ENCODE measurements at places on chromosomes 6 and 20. TPM values are rescaled to one million over a fixed set of nuclear protein-coding genes. Genes with fewer than 3 reads are reported as not detected.

LGSN gene
- total RNA-seq, result 0.41 TPM

DLL1 gene
- total RNA-seq, result 18.7 TPM

KCNQ5 gene
- total RNA-seq, result not detected

ABHD16B gene
- total RNA-seq, result not detected

APOBEC2 gene
- total RNA-seq, result not detected

C4B gene
- 50.5 TPM for total RNA-seq

TRDN gene
- total RNA-seq, result under 0.01 TPM

GPLD1 gene
- total RNA-seq, result 6.5 TPM

ULBP3 gene
- 0.61 TPM for total RNA-seq

EBF4 gene
- total RNA-seq, result 19.0 TPM

TRIM10 gene
- not detected for total RNA-seq

ABCF1 gene
- total RNA-seq, result 48.6 TPM

TNFRSF21 gene
- total RNA-seq, result 5.0 TPM

ZBTB12 gene
- total RNA-seq, result 15.3 TPM

MARCKS gene
- total RNA-seq, result 140 TPM

GNMT gene
- not detected for total RNA-seq

BFSP1 gene
- total RNA-seq, result 2.9 TPM

CRISP2 gene
- total RNA-seq, result not detected

ECT2L gene
- total RNA-seq, result 0.52 TPM

SMIM28 gene
- not detected for total RNA-seq

DNMT3B gene
- total RNA-seq, result 5.0 TPM
